ENCODE measurements at places on chromosomes 3 and 15.
A peak's percentile ranks its signal among the peaks of the same experiment; 100 is the strongest.

GRCh38 chr3:64163019-64163754 lies 62.1 kb downstream of the PRICKLE2 start:
- no peak for DNase-seq

DNA sequence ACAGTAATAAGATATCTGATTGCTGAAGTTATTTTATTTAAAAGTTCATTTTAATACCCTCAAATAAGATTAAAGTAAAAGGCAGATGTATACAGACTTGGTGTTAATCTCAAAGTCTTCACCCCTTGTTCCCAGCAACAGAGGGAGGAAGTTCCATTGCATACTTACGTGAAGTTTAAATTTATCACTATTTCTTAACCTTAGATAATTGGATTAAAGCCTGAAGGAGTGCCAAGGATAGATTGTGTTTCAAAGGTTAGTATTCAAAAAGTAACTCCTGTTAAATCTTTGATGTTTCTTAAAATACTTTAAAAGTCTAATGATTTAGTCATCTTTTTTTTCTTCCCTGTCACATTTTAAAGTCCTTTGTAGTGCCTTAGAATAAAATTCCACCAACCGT lies 39.3 kb downstream of the ATP1B3 start:
- DNase-seq: no peak

DNA sequence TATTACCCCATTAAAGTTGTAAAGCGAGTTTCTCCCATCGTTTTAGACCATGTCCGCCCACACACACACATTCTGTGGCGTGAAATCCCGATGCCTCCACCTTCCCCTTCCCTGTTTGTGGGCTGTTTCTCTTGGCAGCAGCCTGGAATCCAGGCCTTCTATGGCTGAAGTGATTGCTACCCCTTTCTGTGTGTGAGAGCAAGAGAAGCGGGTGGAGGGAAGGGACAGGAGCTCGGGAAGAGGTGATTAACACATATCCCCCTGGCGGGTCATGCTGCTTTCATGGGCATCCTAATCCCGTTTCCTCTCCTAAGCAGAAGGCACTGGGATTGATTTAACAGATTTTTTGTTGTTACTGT lies 283.8 kb upstream of the RGMA start:
- no peak for DNase-seq

DNA sequence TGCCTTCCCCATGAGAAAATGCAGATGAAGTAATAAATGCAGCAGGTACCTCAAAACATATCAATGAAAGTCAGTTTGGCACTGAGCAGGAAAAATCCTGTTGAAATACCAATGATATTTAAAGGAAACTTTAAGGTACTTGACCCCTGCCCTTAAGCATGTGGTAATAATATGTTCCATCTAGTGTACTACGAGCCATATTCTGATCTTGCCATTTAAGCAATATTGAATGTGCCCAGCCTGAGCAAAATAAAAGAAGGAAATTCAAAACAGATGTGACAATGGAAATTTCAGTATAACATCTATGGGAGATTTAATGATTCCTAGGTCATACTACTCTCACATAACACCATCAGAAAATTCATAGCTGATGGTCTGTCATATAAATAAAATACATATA lies 191.8 kb upstream of the CGNL1 start:
- no peak for DNase-seq

- DNase-seq: no peak
Measured at GRCh38 chr3:4425707-4426106, 41.4 kb downstream of the SUMF1 start.

- peak; percentile 9 for DNase-seq
Measured at GRCh38 chr15:65189102-65189740, 4.1 kb upstream of the CLPX start.

GRCh38 chr15:66486887-66487286 lies 10.7 kb downstream of the SNAPC5 start:
- no peak for DNase-seq

- DNase-seq: no peak
Measured at GRCh38 chr3:190193210-190193609, 72.5 kb upstream of the P3H2 start.

GRCh38 chr3:14162178-14162577 lies 16.2 kb downstream of the XPC start:
- DNase-seq: no peak

DNA sequence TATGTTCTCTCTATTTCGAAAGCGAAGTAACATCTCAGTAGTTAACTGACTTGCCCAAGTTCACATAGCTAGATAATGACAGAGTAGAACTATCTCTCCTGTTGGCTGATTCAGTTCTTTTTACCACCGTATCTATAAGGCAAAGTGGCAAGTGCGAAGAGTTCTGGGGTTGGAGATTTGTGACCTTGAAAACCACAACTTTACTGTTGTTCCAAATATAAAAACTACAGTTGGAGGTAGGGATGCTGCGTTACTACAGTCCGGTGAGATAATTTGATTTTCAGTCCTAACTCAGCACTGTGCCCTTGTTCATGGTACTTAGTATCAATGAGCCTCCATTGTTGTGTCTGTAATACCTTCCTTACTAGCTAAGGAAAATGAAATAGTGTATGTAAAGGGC lies 71.2 kb upstream of the GOLGA8B start:
- no peak for DNase-seq

DNA sequence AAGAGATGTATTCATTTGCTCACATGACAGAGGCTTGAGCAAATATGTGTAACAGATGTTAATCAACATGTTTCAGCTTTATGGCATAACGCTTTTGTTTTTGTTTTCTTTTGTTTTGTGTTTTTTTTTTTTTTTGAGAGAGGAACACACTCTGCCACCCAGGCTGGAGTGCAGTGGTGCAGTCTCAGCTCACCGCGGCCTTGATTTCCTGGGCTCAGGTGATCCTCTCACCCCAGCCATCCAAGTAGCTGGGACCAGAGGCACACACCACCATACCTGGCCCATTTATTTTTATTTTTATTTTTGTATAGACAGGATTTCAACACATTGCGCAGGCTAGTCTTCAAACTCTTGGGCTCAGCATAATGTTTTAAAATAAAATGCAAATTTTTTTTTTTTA lies 1504.4 kb upstream of the CADM2 start:
- no peak for DNase-seq

- DNase-seq: no peak
Measured at GRCh38 chr3:94241986-94242385, 179.1 kb downstream of the NSUN3 start.

GRCh38 chr15:51424780-51425179 lies 83.3 kb downstream of the GLDN start:
- DNase-seq: no peak

- DNase-seq: no peak
Measured at GRCh38 chr3:195911946-195912270, 3.6 kb upstream of the TNK2 start.

- DNase-seq: no peak
Measured at GRCh38 chr3:632571-633170, 436.1 kb downstream of the CHL1 start.

- DNase-seq: no peak
Measured at GRCh38 chr15:40106203-40107161, 2.2 kb downstream of the BMF start.

- DNase-seq: no peak
Measured at GRCh38 chr3:169610888-169611291, 52.6 kb downstream of the MECOM start.

- DNase-seq: no peak
Measured at GRCh38 chr3:188077160-188077799, 76.7 kb upstream of the LPP start.

DNA sequence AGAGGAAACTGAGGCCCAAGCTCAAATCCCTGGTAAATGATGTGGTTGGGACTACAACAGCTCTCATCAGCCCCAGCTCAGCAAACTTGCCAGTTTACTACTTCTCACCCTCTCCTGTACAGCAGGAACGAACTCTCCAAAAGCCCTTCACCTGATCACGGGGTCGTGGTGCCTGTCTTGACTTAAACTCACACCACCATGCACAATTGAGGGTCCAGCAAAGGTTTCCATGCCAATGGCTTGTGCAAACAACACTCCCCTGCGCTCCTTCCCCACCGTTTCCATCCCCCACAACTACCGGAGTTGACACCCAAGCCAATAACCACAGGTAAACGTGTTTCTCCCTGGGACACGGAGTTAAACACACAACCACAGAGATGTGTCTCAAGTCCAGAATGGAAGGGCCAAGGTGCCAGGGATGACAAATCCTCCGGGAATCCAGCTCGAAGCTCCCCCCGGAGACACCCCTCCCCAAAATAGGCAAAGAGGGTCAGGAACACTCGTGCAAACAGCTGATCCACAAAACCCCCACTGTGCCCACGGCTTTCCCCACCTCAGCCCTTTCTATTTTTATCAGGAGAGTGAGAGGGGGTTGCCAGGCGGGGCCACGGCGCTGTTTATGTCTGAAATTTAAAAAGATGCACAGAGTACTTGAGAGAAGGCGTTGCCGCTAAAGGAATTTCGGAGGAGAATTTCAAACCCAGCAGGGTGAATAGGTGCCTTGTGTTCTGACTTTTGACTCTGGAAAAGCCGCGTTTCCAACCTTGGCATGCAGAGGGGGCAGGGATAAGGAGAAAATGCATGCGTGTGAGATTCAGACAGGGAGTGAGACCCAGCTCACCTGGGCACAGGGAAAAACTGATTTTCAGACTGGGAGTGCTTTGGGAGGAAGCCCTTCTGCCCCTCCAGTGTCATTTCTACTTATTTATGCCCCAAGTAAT lies 10.6 kb upstream of the ACAN start:
- no peak for DNase-seq

- DNase-seq: no peak
Measured at GRCh38 chr3:79175870-79176269, 591.9 kb downstream of the ROBO1 start.

DNA sequence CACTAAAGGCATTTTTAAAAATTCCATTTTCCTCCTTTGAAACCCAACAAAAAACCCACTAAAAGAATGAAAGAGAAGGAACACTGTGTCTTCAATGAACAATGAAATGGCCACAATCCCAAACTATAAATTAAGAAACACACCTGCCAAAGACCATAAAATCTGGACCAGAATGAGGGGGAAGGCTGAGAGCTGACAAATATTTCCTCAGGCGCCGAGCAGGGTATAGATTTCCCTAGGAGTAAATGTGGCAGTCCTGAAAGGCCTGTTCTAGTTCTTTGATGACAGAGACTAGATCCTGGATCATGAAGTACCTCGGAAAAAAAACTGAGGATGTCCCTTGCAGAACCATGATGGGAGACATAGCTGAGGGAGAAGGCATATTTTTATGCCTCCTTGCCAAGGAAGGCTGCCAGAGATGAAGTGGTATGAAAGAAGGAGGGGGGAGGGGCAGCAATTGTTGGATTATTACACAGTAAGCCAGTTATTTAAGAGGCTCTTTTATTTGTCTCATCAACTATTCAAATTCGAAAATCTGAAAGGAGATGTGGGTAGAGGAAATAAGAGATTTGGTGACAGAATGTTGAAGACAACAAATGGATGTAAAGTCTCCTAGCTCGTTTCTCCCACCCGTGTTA lies 275.3 kb upstream of the GOLGA6L4 start:
- DNase-seq: no peak

DNA sequence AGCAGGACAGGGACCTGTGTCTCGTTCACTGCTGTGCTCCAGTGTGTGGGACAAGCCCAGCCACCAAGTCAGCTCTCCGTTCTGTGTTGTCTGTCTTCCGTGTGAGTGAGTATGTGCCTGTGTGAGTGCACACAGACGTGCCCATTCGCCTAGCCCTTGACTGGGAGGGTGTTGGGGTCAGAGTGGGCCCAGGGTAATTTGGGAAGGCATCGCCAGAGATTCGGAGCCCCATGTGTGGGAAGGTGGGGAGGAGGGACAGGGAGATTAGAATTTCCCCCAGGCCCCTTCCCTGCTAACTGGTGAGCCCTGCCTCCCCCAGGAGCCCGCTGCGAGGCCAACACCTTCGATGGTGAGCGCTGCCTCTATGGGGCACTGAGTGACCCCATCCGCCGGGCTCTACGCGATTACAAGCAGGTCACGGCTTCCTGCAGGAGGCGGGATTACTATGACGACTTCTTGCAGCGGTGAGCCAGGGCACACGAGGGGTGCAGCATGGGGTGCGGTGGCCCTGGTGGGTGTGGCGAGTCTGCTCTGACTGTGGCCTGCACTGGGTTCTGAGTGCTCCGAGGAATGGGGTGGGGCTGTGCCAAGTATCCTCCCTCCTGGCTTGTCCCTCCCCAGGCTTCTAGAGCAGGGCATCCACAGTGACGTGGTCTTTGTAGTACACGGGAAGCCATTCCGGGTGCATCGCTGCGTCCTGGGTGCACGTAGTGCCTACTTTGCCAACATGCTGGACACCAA lies 3.1 kb downstream of the ABTB1 start:
- DNase-seq: no peak

DNA sequence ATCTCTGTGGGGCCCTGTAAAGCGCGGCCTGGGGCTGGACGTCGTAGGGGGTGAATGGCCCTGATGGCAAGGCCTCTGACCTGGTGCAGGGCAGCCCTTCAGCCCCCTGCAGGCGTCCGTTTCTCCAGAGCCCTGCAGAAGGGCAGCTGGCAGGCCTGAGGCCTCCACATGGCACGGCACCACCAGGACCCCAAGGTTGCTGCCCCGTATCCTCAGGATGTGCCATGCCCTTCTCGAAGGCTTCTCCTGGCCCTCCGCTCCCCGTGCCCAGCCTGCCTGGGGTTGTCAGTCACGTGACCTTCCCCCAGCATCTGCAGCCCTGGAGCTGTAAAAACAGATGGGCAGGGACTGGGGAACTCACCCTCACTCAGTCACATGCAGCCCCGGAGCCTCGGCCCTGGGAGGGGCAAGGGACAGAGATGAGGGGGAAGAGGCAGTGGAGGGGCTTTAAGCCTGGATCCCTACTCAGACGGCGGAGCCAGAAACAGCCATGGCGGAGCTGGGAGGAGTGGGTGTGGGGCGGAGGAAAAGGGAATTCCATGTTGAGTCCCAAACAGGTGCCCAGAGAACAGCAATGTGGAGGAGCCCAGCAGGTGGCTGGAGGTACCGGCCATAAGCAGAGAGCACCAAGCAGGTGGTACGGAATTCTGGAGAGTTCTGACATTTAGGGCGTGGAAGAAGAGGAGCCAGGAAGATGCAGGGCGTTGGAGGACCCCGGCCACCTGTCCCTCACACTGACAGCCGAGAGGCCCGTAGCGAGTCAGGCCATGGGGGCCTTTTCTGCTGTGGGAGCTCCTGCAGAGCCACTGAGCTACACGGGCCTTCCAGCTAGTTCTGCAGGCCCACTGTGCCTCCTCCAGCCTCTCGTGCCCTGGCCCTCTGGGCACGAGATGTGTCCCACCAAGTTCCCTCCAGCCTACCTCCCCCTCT lies 193.1 kb downstream of the XXYLT1 start:
- no peak for DNase-seq

DNA sequence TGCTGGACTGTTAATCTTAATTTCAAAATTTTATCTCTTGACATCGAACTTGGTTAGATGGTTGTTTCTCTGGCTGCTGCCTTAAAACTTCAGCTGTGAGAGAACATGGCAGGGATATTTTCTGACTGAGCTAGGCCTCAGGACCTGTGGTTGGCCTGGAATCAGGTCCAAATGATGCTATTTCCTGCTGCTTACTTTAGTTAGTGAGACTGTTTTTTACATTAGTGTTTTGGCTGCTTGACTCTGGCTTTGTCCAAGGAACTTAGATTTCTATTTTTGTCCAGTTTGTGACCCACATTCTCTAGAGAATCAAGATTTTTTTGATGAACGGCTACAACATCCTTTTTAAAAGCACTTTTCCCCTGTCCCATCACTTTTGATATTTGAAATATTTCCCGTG lies 497.9 kb upstream of the SGO1 start:
- no peak for DNase-seq

Measured in CD4-positive, alpha-beta T cell treated with Interleukin-15 for 4 hours (primary cell).